ENCODE measurements at places on chromosomes 13 and 19.

- DNase-seq, result no peak
Observed at GRCh38 chr13:49890376-49890775, 45.8 kb downstream of the SPRYD7 start.

DNA sequence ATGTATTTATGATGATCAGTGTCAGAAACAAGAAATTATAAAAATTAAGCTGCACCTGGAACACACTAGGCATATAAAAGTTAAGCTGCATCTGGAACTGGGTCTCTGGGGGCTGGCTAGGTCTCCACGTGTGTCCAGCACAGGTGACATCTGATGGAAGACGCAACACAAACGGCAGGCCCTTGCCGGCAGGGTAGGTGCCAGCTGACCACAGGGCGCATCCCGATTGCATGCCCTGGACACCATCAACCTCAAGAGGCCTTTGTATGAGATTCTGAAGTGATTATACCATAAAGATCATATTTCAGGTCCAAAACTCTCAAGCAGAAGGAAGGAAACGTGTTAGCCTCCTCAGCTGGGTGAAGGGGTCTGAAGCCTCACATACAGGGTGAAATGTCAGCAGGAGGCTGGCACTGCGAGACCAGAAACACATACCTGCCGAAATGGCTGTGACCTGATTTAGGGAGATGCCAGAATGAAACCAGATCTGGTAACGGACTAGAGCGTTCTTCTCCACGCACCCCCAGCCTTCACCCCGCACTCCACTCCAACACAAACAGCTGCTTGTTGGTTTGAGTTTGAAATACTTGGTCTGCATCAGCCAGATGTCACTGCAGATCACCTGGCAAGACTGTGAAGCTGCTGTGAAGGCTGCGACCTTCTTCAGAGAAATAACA is 37.3 kb downstream of the COL4A1 start:
- DNase-seq, result no peak

DNA sequence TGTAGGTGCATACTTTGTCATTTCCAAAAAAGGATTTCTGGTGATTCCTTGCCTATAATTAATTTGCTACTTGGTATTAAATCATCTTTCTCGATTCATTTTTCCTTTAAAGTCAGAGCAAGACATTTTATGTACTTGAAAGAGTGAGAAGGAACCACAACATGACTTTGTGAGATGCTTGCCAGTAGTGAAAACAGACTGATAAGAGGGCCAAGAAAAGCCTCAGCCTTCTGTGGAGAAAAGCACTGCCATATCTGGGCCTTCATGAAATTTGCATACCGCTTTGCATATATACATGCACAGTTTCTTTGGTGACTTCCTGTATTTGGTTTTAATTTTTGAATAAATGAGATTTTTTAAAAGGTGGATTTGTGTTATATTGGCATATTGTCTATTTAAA is 128.4 kb downstream of the CDK8 start:
- DNase-seq, result no peak

GRCh38 chr19:33486407-33486806 is 35.2 kb downstream of the PEPD start:
- DNase-seq, result no peak

GRCh38 chr19:6126335-6126974 is 9.0 kb upstream of the ACSBG2 start:
- DNase-seq, result peak; percentile 19

DNA sequence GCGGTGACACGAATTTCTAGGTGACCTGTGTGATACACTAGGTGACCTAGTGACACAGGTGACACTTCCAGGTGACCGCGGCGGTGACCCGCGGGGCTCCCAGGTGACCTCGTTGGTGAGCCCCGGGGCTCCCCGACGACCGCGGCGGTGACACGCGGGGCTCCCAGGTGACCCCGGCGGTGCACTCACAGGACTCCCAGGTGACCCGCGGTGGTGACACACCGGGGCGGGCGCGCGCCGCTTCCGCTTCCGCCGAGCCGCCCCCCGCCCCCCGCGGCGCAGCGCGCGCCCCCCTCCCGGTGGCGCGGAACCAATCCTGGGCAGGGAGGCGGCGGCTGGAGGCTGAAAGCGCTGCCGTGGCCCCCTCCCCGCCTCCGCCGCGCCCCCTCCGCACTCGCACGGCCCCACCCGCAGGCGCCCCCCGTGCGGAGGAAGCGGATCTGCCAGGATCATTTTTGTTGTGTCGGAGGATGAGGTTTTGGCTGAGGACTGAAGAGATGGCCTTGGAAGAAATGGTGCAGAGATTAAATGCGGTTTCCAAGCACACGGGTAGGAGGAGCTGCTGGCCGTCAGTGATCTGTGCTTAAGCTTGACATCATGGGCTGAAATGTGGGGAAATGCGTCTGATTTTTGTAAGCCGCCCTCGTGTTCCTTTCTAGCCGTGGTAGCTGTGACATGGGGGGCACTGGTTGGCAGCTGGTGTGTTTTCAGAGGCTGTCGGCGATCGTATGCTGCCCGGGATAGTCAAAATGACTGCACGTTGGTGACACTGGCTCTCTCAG is at the start of gene MCF2L:
TSS of gene MCF2L (plus strand) at position 305 of the 782 bp plus-strand sequence. CDS start at position 471, 166 bp downstream.
- peak; percentile 73 for DNase-seq

DNA sequence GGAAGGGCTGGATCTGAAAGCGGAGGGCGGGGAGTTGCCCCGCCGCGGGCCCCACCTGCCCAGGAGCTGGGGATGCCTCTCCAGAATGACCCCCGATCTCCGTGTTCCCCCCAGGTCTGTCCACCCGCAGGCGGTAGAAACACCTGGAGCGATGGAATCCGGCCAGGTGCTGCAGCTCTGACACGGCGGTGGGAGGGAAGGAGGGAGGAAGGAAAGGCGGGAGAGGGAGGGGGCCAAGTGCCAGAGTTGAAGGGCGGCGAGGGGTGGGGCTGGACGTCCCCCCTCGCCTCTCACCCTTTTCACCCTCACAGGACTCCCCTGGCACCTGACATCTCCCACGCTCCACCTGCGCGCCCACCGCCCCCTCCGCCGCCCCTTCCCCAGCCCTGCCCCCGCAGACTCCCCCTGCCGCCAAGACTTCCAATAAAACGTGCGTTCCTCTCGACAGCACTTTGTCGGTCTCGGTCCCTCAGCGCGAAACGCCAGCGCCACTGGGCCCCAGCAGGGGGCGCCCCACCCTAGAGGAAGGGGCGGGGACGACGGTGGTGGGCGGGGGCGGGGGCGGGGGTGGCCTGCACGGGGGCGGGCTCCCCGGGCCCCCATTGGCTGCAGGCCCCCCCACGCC is 337 bp upstream of the FXYD7 start:
- DNase-seq, result peak; percentile 51

GRCh38 chr13:35474496-35475211 is 1.8 kb downstream of the MAB21L1 start:
- DNase-seq, result no peak

- DNase-seq, result peak; percentile 40
Observed at GRCh38 chr19:11446652-11447301, 11.3 kb downstream of the PRKCSH start.

- no peak for DNase-seq
Observed at GRCh38 chr13:20984879-20985278, 76.5 kb downstream of the LATS2 start.

DNA sequence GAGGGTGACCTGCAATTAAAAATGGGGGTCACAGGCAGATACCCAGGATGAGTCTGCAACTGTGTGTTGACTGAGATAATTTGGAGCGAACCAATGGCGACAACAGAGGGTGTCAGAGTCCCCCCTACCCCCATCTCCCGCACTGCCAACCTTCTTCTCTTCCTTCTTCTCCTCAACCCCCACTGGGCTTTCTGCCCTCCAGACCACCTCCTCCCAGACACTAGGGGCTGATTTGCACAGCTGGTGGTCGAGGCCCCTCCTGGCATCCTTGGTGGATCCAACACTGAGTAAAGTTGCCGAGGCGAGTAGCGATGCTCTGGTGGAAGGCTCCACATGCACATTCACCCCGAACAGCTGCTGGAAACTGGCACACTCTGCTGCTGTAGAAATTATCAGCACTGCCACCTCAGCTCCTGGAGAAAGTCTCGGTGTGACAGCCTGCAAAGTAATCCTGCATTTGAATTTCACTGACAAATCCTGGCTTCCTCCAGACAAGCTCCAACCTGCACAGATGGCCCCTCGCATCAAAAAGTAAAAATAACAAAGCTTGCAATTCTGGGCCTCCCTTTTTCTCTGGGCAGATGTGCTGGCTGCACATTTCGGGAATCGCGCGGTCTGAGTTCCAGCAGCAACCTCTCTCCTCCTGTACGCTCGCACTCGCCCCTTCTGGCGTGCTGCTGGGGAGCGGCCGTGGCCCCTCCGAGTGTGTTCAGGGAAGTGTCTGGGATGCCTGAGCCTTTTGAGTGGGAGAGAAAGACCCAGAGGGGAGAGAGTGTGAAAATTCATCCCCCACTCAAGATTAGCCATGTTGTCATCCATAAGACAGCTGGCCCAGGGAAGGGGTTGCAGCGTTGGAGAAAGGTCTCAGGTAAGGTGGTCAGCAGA is 28.5 kb downstream of the CCNE1 start:
- DNase-seq, result no peak

DNA sequence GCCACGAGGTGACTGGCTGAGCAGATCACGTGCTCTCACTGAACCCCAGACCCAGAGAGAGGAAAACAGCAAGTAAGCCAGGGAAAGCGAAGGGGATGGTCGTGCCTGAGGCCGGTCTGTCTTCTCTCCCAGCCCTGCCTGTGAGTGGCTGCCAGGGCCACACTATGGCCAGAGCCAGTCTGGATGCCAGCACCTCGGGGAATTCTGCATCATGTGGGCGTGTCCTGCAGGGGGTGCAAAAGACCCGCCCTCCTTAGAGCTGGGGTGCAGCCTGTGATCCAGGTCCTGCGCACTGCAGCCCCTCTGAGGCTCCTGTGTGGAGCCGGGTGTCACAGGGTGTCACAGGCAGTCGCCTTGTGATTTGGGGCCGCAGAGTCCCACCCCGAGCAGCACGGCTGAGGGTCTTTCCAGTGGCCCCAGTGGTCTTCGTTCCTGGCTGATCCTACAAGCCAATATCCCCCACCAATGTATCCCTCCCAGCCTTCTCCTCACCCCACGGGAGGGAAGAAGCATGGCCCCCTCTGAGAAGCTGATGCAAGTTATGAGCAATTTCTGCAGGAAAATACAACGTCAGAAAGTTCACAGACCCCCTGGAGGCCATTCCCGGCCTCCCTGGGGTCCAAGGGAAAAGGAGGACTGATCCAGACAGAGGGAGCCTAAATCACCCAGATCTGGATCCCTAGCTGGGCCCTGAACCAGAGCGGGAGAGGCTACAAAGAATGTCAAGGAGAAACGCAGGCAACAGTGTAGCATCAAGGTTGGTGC is 7.7 kb downstream of the PPP1R12C start:
- DNase-seq, result no peak

- no peak for DNase-seq
Observed at GRCh38 chr19:45020071-45020470, 18.8 kb upstream of the CLASRP start.

- DNase-seq, result no peak
Observed at GRCh38 chr19:10295305-10295846, 5.6 kb downstream of the ICAM5 start.

DNA sequence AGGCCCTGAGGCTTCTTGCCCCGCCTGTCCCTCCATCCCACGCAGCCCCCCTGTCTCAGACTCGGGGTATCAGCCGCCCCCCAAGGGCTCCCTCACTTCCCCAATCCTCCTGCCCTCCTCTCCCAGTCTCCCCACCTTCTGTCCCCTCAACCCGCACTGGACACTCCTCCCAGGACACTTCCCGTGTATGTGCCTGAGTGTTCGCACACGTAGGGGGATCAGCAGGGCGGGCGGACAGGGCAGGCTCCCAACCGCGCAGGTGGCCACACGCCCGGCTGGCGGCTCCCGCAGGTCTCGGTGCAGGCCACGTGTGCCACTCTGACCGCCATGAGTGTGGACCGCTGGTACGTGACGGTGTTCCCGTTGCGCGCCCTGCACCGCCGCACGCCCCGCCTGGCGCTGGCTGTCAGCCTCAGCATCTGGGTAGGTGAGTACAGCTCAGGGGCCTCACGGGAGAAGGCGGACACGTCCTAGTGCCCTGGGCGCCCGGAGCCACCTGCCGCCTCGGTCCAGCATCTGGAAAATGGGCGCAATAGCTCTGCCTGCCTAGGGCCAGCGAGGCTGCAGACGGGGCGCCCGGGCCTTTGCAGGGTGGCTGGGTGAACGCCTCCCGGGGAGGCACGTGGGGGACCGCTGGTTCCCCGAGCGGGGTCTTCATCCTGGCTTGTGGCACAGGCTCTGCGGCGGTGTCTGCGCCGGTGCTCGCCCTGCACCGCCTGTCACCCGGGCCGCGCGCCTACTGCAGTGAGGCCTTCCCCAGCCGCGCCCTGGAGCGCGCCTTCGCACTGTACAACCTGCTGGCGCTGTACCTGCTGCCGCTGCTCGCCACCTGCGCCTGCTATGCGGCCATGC is 2.3 kb downstream of the KISS1R start:
- DNase-seq, result no peak

DNA sequence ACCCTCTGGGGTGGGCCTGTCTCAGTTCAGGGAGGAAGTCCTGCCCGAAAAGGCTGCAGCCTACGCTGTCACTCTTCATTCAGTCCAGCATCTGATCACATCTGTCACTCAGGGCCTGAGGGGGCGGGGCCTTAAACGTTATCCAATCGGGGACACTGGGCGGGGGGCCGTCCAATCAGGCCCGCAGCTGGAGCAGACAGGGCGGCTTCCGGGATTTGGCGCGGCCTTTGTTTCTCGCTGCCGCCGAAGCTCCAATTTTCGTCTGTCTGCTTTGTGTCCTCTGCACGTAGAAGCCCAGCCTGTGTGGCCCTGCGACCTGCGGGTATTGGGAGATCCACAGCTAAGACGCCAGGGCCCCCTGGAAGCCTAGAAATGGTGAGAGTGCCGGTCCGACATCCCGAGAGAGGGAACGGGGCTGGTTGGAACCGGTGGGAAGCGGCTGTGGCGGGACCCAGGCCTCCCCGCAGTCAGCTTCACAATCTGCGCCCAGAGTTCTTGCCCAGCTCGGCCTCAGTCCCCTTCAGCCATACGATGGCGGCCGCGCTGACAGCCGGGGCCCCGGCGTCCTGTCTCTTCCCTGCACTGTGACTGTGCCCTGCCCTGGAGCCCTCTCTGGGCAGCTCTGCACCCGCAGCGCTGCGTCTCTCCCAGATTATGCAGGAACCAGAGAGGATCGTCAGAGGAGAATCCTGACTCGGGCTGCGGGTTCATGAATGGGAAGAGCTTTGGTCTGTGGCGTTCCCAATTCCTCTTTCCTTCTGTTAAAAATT is at the start of gene ZNF730:
TSS of gene ZNF730 (plus strand) at position 224 of the 770 bp plus-strand sequence. CDS start at position 373, 149 bp downstream.
- DNase-seq, result peak; percentile 81

GRCh38 chr13:97234236-97234635 is 12.1 kb downstream of the MBNL2 start:
- DNase-seq, result no peak

DNA sequence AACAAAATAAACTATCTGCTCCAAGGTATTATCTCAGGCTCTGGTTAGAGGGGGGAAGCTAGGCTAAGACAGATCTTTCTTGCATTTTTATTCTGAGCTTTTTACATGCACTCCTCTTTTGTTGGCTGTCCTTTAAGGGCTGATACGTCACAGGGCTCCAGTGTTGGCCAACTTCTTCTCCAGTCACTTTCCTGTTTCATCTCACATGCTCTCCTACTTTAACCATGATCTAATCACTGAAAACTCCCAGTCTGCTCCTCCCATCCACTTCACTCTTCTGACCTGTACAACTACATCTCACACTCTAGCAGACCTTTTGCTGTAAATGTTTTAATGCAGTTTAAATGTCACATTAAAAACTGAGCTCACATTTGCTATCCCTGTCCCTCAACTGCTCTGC is 510.0 kb upstream of the KLF12 start:
- no peak for DNase-seq
